ENCODE measurements at places on chromosomes 16 and 17. TPM values are rescaled to one million over a fixed set of nuclear protein-coding genes. Genes with fewer than 3 reads are reported as not detected.

The NUBP1 gene
- 24.1 TPM for total RNA-seq

The PIEZO1 gene
- 91.4 TPM for total RNA-seq

The NTN3 gene
- total RNA-seq, result 0.14 TPM

The ATXN7L3 gene
- total RNA-seq, result 44.1 TPM

The PSMD11 gene
- total RNA-seq, result 204 TPM

The XAF1 gene
- not detected for total RNA-seq

The NPIPB2 gene
- 5.5 TPM for total RNA-seq

The TNFRSF13B gene
- total RNA-seq, result not detected

The KRT40 gene
- not detected for total RNA-seq

The KDM6B gene
- total RNA-seq, result 7.7 TPM

The OTOP3 gene
- not detected for total RNA-seq

The PLA2G10 gene
- total RNA-seq, result not detected

The ETV4 gene
- 210 TPM for total RNA-seq

The CLEC10A gene
- not detected for total RNA-seq

The TBC1D3G gene
- not detected for total RNA-seq

The ABCA10 gene
- total RNA-seq, result 7.2 TPM

Measured in NCI-H460 (cell line).